NCI-H526 treated with DMSO at 0.1 percent for 48 hours (cell line): ENCODE measurements at places on chromosomes 11 and 22.

DNA sequence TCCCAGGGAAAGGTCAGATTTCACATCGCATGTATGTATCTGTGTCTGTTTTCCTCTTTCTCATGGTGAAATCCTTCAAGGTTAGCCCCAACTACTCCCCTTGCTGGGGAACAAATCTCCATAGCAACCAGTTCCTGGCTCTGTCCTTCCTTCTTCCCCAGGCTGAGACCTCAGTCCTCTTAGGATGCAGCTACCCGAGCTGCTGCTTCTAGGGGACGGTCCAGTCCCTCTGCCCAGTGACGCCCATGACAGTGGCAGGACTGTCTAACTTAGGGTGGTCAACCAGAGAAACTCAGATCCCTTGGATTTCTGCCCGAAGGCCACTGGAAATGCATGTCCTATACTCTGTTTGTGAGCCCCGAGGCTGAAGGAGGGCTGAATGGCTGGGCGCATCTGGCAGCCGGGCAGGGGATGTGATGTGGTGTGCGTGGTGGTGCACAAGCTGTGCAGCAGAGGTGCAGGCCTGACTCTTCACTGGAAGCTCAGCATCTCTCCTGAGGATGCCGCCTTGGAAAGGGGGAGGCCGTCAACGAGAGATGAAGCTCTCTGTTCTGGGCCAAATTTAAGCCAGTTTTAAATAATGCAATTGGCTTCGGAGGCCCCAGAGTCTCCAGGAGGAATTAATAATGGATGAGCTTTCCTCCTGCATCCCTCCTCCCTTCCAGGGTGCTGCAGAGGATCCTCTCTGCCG is 118.7 kb upstream of the B3GAT1 start:
- no peak for DNase-seq

- DNase-seq, result no peak
Measured at GRCh38 chr11:8928981-8929615, 3.6 kb downstream of the C11orf16 start.

- no peak for DNase-seq
Measured at GRCh38 chr22:44329179-44329796, 16.5 kb upstream of the SHISAL1 start.

GRCh38 chr22:30640361-30640760 is 4.8 kb downstream of the SLC35E4 start:
- DNase-seq, result no peak

- DNase-seq, result no peak
Measured at GRCh38 chr11:61966734-61967115, 709 bp downstream of the FTH1 start.

- DNase-seq, result no peak
Measured at GRCh38 chr11:96758957-96759356, 369.1 kb downstream of the JRKL start.
